ENCODE measurements at places on chromosomes 4 and X. TPM values are rescaled to one million over a fixed set of nuclear protein-coding genes. Genes with fewer than 3 reads are reported as not detected.

The CCDC110 gene
- total RNA-seq, result not detected

The KLHL4 gene
- not detected for total RNA-seq

The SULT1E1 gene
- total RNA-seq, result not detected

The SPANXA1 gene
- total RNA-seq, result not detected

The SMPX gene
- not detected for total RNA-seq

The PAGE2B gene
- 1.1 TPM for total RNA-seq

The FDCSP gene
- not detected for total RNA-seq

The CSTF2 gene
- total RNA-seq, result 52.7 TPM

- DNase-seq, result no peak
These were observed 18.0 kb upstream of the RHOXF2 start for GRCh38 chrX:120140293-120140981.

DNA sequence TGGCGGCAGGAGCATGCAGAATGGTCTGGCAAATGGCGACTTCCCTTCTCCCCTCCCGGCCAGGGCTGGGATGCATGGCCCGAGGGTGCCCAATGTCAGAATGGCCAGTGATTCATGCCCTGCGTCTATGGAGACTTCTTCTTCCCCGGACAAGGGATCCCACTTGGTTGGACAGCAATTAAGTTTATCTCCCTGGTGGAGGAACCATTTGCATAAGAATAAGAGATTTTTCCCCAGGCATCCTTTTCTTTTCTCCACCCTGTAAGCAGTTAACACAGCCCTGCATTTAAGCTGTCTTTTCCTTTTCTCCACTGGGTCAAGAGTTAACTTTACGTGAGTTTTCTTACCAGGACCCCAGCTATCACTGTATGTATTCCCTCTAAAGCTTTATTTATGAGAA is 856.6 kb downstream of the GLUD2 start:
- no peak for DNase-seq

GRCh38 chr4:2868877-2869487 is 25.3 kb downstream of the ADD1 start:
- DNase-seq, result no peak

DNA sequence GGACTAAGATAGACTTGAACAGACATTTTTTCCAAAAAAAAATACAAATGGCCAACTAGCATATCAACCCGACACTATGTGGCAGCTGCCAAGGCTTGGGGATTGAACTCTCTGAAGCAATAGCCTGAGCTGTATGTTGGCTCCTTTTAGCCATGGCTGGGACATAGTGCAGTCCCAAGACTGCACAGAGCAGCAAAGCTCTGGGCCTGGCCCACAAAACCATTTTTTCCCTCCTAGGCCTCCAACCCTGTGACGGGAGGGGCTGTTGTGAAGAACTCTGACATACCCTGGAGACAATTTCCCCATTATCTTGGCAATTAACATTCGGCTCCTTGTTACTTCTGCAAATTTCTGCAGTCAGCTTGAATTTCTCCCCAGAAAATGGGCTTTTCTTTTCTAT is 50.1 kb downstream of the CISD2 start:
- DNase-seq, result no peak

DNA sequence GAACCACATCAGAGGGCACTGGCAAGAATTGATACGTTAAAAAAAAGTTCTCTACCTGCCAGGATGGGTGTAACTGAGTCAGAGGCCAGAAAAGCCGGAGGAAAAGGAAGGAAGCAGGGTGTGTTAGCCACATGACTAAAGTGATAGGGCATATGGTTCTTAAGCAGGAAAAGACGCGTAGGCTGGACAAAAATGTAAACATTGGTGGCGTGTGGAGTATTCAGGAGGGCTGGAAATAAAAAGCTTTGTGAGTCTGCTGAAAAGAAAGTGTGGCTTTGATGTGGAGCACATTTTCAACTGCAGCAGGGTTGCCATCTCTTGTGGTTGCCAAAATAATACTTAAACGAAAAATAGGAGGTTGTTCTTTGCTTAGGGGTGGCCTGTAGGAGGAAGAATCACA is 186.5 kb upstream of the RPL34 start:
- peak; percentile 47 for DNase-seq

- DNase-seq, result no peak
These were observed 31.6 kb upstream of the LSM6 start for GRCh38 chr4:146143888-146144287.

DNA sequence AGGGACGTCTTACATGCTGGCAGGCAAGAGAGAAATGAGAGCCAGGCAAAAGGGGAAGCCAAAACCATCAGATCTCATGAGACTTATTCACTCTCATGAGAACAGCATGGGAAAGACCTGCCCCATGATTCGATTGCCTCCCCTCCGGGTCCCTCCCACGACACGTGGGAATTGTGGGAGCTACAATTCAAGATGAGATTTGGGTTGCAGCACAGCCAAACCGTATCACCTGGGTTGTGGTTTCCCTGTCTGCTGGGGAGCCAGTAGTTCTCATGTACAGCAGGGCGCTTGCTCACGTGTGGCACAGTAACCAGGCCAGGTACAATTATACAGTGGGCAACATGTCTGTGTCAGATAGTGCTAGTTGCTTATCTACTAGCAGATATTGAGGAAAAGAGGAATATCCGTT is 11.1 kb upstream of the RS1 start:
- DNase-seq, result no peak

- no peak for DNase-seq
These were observed 587.4 kb downstream of the RPA4 start for GRCh38 chrX:97471071-97471470.

DNA sequence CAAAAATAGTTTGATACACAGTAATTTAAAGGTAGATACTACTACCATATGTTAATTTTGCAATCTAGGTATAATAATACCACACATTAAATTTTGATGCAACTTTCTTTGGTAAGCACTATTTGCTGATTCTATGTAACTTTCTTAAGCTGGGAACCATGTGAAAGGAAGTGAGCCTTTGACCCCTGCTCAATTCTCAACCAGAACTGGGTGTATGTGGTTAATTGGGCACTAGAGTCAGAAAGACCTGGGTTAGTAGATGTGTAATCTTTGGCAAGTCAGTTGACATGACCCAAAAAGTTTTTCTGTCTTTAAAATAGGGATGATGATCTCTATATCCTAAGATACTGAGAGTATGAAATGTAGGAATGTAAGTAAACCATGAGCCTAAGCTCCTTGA is 22.4 kb downstream of the TLR2 start:
- no peak for DNase-seq

- DNase-seq, result no peak
These were observed 5.0 kb downstream of the HPSE start for GRCh38 chr4:83329521-83330110.

- no peak for DNase-seq
These were observed 341.4 kb downstream of the C4orf33 start for GRCh38 chr4:129437347-129437746.

DNA sequence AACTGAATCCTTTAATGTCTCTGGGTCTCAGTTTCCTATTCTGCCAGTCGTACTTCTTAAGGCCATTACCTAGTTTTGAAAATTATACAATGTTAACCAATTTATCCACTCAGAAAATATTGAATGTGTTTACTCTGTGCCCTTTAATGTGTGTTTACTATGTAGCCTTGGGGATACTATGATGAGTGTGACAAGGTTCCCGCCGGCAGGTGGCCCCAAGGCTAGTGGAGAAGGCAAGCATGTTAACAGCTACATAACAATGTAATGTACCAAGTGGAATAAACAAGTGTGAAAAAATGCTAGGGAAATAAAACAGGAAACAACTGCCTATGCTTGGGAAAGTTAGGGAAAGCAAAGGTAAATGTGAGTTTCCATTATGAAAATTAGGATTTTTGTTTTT is 187.3 kb upstream of the MBNL3 start:
- no peak for DNase-seq

DNA sequence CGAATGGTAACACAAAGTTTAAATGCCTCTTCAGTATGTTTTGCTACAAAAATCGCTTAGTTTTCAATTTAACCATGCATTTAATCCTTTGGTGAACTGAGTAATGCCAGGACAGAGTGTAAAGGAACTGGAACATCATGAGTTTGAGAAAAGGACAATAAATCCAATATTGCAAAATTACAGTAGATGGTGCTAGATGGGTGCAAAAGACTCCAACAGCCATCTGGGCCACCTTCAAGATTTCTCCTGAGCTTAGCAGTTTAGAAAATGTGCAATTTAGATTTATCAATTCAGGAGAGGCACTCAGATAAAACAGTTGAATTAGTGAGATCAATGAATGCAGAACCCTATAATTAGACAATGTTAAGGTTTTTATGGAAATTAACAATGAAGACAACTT is 33.2 kb upstream of the MID1IP1 start:
- DNase-seq, result no peak

DNA sequence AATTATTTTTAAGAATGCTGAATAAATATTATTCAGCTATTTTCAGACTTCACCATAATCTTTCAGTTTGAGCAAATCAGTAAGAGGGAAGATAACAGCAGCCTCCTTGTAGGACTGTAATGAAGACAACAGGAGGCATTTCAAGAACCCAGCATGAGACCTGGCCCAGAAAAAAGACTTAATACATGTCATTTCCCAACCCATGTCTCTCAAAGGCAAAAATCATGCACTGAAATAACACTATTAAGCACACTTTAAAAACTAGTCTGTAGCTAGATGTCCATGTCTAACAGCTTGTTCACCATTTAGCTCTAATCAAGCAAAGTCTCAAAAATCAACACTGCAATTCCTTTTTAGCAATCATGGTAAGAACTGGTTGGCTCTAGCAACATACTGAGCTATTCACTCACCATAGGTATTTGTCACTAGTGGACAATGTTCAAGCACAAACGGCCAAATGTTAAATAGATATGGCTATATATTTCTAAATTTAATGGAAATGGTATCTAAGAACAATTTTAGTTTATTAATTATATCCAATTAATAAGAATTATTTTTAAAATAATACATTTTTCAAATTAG is 109.9 kb downstream of the WDFY3 start:
- DNase-seq, result no peak

DNA sequence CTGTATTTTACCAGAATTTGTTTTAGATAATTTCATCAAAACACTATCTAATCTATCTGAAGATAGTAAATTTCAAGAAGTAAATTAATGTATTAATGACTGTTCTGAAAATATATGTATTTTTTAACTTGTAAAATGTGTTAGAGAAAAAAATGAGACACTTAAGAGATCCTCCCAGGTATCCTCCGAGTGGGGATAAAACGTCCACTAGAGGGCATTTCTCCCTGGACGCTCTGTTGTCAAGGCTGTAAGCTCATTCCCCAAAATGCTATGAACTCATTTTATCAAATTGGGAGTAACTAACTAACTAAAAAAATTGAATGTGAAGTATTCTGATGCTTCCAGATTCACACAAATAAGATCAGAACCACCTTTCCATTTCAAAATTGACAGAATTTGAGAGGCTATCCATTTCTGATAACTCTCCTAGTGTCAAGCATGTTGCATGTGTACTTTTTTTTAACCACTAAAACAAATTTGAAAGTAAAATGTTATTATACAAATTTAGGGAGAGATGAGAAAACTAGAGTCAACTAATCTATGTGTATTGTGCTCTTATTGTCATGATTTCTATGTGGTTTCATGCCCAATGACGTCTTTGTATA is 337.3 kb upstream of the HS3ST1 start:
- DNase-seq, result no peak

- DNase-seq, result no peak
These were observed 117.2 kb upstream of the MED14 start for GRCh38 chrX:40852586-40852985.

- peak; percentile 30 for DNase-seq
These were observed 190.6 kb upstream of the LEF1 start for GRCh38 chr4:108359130-108359985.

DNA sequence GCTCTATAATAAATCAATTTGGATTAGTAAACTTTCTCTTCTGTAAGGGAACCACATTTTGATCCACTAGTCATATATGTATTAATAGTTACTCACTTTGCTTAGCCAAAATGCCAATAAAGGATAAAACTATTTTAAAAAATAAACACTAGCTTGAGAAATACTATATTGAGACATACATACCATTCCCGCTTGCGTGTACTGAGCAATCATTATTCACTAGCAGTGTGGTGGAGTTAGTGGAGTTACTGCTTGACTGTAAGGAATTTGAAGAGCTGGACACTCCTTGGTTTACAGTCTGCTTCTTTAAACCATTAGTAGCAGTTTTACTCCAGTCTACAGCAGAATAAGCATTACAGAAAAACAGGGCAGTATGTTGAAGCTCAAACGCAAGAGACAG is 10.8 kb upstream of the PHKA2 start:
- no peak for DNase-seq

Measured in activated T-helper 2 cell treated with anti-CD3 and anti-CD28 coated beads, Interferon-gamma antibody, Interleukin-2, Interleukin-4, amounts not matched to agents 10 μg/mL and 5 μg/mL and 100 μg/mL, durations not matched to agents 14 hours and 24 hours and 36 hours (primary cell).